Endothelial cell of umbilical vein (primary cell): ENCODE measurements at places on chromosomes 5 and 9. TPM values are rescaled to one million over a fixed set of nuclear protein-coding genes. Genes with fewer than 3 reads are reported as not detected.

GRCh38 chr5:137315534-137316345 is 183.4 kb downstream of the SPOCK1 start:
- DNase-seq, result no peak

DNA sequence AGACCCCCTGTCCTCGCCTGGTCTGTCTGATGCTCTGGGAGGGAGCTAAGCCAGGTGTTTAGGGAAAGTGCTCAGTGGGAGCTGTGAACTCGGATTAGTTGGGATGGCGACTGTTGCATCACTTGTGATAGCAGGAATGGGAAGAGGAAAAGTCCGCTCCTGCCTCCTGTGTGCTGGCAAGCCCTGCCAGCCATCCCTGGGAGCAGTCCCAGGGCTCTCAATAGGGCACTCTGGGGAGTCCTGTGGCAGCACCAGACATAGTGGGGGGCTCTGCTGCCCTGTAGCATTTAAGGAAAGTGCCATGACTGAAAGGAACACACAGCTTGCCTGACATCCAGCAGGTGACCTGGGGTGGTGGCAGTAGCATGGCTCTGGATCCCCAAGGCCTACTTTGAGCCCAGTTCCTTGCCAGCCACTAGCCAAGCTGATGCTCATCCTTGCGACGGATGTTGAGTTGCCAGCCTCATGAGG is 81.5 kb downstream of the AMBP start:
- no peak for DNase-seq

LCN9 gene
- not detected in 2 replicates for total RNA-seq

- no peak for DNase-seq
Observed at GRCh38 chr5:16740811-16741392, 124.1 kb upstream of the RETREG1 start.

DNA sequence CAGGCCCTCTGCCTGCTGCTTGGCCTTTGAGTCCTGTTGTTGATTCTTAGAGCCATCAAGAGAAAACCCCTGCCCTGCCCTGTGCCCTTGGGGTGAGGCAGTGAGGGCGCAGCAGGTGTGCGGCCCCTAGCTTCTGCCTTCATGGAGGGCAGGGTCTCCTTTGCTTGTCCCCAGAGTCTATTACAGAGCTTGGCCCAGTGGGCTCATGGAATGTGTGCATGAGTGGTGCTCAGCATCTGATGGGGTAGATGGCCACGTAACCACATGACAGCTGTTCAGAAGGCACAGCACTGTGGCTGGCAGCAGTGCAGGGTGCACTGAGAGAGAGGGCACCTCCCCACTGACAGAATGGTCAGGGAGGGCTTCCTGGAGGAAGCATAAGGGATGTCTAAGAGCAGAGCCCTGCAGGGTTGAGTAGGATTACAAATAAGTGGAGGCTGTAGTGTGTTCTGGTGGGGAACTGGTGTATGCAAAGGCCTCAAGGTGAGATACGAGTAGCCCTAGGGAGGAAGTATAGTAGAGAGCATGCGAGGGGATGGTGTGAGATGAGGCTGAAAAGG is 70.8 kb downstream of the MACROH2A1 start:
- DNase-seq, result no peak

UHRF2 gene
- 101 and 106 TPM in 2 replicates for total RNA-seq

GRCh38 chr9:34719021-34719768 is 9.3 kb upstream of the CCL21 start:
- no peak for DNase-seq

DNA sequence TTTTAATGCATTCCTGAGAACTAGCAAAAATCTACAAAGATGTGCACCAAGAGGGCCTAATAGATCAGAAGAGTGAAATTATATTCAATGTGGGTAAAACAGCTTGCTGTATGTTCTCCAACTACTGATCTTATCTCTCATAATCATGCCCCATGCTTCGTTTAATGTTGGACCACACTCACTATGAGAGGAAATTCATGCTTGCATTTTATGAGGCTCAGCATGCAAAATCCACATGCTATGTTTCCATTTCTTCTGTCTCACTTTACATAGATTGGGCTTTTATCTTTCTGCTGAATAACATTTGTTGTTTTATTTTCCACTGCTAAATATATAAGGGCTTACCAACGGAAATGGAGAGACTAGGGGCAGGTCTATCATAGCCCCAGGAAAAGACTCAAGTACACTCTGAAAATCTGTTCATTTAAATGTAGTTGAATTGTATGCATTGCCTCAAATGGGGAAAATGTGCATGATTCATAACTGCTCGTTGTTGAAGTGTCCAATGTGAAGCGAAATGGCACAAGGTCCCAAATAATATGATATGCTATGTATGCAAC is 474.2 kb downstream of the EFNA5 start:
- no peak for DNase-seq

GFI1B gene
- total RNA-seq, result not detected in 2 replicates

- DNase-seq, result peak; percentile 94
Observed at GRCh38 chr9:4334410-4334813, 34.5 kb upstream of the GLIS3 start.

FGF18 gene
- total RNA-seq, result 0.27 TPM in 1 of 2 replicates, not detected in the other
